ENCODE measurements at places on chromosomes 12 and 14.

DNA sequence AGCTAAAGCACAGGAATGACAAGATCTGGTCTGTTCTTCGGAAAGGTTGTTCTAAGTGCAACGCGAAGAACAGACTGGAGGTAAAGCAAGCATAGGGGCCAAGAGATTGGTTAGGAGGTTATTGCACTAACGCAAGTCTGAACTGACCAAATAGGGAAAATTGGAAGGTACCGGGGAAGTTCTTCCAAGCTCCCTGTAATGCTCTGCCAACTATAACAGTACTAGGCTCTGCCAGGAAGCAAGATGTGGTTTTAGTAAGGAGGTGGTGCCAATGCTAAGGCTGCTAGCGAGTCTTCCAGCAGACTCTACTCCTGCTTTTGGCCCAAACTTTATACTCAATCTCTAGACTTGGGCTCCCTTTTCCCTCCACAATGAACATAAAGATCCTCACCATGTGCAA lies 138.6 kb downstream of the PAWR start:
- DNase-seq: no peak

GRCh38 chr12:2343681-2344080 lies 290.9 kb downstream of the CACNA1C start:
- DNase-seq: no peak

- DNase-seq: no peak
Observed at GRCh38 chr14:61486930-61487495, 165.6 kb downstream of the PRKCH start.

DNA sequence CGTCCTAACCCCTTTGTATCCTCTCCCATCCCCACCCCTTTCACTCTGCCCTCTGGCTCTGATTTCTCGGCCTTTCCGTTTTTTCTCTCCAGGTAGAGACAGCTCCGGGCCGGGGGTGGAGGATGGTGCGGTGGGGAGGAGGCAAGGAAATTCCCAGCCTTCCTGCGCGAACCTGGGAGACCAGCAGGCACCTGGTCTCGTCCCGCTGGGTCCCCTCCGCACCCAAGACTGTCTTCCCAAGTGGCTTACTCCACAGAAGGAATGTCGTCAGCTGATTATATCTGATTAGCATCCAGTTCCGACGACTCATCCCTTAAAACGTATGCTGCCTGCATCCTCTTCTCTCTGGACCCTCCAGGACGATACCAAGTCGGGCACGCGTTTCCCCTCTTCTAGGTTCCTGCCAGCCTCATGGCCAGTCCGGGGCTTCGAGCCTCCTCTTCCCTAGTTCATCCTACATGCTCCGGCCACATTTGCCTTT lies 42.2 kb upstream of the CAPRIN2 start:
- DNase-seq: no peak

DNA sequence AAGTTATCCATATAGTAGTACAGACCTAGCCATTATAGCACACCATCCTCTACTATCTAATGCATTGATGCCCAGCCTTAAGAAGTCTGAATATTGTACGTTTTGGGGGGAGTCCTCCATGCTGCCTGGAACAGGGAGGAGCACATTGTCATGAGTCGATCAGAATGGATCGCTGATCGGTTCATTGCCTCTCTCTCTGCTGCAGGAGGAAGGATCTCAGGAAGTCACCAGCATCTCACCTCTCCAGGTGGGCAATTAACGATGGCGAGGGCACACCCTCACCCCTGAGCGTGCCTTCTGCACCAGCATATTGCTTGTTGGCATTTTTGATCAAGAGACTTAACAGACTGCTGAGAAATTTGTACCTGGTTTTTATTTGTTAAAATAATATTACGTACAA lies 11.5 kb downstream of the CCND2 start:
- DNase-seq: no peak

Data from right renal pelvis (tissue), 4 donors.